ENCODE measurements at places on chromosomes 3 and 15.

DNA sequence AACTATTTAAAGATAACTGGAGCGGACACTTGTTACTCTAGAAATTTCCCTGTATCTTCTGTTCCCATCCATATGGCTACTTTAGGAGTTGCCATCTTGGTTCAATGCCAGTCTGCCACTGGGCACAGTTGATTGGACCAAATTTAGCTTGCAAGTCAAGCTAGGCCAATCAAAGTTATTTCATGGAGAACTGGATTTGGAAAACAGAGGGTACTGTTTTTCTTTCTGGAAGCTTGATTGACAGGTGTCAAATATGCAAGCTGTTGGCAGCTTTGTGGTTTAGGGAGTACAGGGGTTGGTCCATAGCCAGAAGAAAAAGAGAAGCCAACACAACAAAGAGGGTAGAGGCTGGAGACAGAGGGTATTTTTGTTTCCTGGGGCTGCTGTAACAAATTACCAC lies 33.4 kb upstream of the KLHL25 start:
- DNase-seq, result no peak

GRCh38 chr3:14455571-14456317 lies 53.3 kb downstream of the SLC6A6 start:
- DNase-seq, result no peak

DNA sequence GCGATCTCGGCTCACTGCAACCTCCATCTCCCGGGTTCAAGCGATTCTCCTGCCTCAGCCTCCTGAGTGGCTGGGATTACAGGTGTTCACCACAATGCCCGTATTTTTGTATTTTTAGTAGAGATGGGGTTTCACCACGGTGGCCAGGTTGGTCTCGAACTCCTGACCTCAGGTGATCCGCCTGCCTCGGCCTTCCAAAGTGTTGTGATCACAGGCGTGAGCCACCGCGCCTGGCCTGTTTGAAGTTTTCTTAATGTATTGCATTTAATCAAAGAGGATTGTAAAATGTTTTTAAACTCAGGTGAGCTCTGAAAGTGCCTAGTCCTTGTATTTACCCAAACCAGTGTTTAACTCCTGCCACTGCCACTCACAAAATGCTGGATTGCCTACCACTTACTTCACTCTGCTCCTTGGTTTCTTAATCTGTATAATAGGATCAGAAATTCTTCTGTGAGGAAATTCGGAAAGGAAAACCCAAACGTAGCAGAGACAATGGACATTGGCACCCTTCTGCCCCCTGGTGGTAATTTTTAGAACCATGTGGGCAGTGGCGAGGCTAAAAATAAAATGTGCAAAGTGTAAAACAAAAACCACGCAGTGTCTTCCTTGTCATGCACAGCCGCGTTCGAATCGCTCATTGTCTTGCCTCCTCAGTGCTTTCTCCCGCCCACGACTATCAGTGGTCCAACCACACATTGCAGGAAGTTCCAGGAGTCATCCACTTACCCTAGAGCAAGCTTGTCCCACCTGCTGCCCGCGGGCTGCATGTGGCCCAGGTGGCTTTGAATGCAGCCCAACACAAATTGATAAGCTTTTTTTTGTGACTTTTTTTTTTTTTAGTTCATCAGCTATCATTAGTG lies 27.3 kb downstream of the CEP19 start:
- DNase-seq, result peak; percentile 71

GRCh38 chr3:196617256-196617655 lies 22.2 kb upstream of the NRROS start:
- no peak for DNase-seq

- DNase-seq, result no peak
Measured at GRCh38 chr3:57963811-57964346, 44.3 kb upstream of the FLNB start.

GRCh38 chr15:34064438-34064837 lies 25.4 kb upstream of the AVEN start:
- DNase-seq, result no peak

DNA sequence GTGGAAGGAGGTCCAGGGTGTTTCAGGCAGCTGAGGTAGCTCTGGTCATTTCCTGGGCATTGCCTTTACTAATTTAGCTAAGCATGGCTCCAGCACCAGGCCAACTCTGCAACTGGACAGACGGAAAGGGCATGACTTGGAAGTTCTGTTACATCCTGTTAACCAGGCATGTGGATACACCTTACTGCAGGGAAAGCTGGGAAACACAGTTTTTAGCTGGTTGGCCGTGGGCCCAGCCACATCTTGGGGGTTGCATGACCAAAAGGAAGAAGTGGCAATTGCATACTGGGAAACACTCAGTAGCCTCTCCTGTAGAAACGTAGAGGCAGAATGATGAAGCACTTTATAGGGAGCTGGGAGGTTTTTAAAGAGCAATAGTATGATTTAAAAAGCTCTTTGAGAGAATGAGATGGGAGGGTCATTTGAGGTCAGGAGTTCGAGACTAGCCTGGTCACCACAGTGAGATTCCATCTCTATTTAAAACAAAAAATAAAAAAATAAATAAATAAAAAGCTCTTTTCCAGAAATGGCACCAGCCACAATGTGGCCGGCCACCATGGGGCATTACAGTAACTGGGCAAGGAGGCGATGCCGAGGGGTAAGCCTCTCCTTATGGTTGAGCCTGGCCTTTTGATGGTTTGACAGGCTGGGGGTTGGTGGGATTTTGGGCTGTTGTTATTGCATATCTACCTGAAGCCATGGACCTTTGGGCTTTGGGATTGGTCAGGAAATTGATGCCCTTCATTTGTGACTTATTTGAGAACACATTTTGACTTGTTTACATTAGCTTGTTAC lies 28.6 kb downstream of the TRAK1 start:
- no peak for DNase-seq

GRCh38 chr3:105518806-105519418 lies 152.2 kb downstream of the ALCAM start:
- DNase-seq, result no peak

DNA sequence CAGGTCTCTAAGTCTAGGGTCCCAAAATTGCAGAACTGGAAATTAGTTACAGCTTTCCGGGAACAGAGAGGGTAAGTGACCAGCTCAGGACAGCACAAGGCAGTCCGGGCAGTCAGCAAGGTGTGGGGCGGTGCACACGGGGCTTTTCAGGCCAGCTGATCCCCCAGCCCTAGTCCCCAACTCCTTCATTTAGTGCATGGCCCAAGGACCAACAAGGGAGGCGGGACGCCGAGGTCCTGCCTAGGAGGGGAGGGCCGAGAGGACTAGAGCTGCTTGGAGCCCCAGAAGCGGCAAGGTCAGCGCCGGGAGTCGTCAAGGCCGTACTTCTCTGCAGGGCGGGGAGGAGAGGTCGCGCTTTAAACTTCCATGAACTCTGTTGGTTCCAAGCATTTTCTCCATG lies 2.0 kb upstream of the PDE8A start:
- DNase-seq, result peak; percentile 36

DNA sequence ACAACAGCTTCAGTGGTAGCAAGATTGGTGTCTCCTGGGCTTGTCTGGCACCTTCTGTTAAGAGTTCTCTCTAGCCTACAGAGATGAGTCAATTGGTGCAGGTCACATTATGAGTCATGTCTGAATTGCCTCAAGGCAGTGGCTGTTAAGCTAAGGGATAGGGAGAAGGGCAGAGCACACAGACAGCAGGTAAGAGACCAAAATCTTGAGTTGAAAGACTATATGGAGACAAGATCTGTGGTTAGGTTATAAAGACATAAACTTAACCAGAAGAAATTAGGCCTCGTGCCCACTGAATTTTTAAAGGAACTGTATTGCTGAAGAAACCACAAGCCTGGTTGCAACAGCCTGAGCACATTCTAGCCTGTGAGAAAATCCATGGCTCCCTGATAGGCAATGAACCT lies 19.2 kb upstream of the KPNA1 start:
- DNase-seq, result no peak

- DNase-seq, result no peak
Measured at GRCh38 chr3:11538581-11538980, 105.1 kb downstream of the VGLL4 start.

GRCh38 chr15:27237319-27237939 lies 266.4 kb downstream of the GABRG3 start:
- no peak for DNase-seq

DNA sequence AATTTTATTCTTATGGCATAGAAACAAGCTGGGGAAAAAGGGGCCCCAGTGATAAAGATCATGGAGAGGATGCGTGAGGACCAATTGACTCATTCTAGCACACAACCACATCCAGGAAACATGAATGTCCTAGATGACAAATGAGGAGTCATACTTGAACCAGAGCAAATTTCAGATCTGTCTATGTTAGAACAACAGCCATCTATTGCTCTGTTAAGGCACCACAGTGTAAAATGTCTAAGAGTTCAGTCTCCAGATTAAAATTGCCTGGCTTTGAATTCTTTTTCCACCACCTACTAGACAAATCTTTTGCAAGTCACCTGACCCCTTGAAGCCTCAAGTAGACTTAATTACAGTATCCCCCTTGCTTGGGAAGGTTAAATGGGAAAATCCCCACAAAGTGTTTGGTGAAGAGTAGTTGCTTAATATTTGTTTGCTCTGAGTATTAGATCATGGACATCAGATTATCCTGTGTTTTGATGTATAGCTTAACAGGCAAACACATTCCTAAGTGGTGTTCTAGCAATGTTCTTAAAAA lies 258.7 kb upstream of the TGFBR2 start:
- DNase-seq, result no peak

DNA sequence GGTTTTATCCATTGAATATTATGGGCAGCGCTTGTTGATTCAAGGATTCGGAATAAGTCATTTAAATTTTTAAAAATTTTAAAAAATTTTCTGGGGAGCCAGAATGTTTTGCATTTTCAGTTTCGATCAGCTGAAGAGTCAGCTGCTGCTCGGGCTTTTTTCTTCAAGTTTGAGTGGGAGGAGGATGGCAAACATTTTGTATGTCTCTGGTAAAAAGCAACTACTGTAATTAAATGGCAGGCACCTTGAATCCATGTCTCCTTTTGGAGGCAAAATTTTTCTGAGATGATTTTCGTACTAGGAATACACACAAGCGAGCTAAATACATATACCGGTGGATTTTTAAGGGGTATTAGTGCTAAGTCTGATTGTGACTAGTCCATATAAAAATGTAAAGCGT lies 612 bp downstream of the C3orf38 start:
- DNase-seq, result no peak

DNA sequence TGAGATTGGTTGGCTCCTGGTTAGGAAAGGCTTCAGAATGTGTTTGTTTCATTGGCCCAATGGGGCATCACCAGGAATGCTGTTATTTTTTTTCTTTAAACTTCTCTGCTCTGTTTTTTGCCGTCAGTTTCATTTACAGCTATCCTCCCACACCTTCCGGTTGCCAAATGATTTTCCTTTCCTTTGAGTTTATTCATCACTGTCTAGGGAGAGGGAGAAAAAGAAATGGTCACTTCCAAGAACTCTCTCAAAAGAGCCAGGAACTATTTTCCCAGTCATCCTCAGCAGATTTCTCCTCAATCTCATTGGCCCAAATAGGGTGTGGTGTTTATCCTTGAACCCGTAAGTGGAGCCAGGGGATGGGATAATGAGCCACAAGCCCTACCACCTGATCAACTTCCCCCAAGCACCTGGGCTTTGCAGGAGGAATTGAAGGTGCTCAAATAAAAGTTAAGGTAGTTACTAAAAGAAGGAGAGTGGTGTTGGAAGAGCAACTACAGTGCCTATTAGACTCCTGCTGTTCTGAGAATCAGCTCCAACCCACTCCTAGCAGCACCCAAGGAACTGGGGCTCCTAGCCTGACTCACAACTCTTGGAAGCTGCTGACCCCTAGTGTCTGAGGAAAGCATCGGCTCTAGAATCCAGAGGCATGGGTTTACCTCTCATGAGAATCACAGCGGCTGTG lies 183.8 kb upstream of the IL12A start:
- DNase-seq, result peak; percentile 73

GRCh38 chr3:117660941-117661817 lies 951.6 kb downstream of the TUSC7 start:
- DNase-seq, result no peak

- DNase-seq, result no peak
Measured at GRCh38 chr3:186082150-186082549, 26.7 kb downstream of the ETV5 start.

GRCh38 chr3:129777806-129778205 lies 115.7 kb downstream of the TMCC1 start:
- no peak for DNase-seq

DNA sequence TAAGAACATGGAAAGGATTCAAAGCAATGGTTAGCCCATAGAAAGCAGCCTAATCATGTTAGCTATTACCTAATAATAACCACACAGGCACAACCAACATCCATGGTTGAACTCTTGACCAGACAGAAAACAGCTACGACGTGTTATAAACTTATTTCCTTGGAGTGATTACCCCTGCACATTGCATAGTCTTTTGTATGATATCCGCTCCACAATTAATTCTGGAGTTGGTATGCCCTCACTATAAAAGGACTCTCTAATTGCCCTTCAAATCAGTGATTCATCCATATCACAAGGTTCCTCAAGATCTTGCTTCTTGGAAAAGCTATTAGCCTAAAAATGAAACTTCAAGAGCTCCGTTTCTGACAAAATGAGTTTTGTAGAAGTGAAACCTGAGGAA lies 117.9 kb downstream of the SYNPR start:
- no peak for DNase-seq

DNA sequence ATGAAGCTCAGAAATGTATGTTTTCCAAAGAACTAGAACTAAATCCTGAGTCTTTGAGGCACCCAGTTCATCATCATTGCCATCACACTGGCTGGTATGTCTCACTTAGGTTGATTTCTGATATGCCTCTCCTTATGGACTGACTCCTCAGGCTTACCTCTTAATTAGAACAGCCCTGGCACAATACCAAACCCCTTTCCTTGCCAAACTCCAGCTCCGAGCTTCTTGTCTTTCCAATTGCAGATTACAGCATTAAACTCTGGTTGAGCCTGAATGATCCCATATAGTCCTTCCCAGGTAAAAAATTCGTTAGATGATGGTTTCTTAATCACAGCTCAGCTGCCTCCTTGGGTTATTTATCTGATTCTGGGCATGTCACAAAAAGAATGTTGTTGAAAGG lies 66.3 kb downstream of the RTP4 start:
- no peak for DNase-seq

DNA sequence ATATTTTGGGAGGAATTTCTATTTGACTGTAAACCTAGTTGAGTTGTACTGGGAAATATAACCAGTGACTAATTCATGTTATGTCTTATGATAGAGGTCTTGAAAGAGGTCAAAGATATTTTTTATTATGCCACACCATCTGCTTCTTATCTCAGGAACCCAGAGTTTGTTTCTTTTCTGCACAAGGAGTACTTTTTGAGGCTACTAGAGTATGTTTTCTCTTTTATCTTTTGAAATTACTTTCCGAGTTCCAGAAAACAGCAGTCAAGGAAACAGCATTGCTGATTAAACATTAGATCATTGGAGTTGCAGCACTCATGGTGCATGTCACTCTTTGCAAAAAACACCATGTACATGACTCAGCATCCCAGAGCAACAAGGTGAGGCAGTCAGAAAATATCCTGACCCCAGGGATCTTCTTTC lies 645.8 kb upstream of the NR2F2 start:
- DNase-seq, result no peak

DNA sequence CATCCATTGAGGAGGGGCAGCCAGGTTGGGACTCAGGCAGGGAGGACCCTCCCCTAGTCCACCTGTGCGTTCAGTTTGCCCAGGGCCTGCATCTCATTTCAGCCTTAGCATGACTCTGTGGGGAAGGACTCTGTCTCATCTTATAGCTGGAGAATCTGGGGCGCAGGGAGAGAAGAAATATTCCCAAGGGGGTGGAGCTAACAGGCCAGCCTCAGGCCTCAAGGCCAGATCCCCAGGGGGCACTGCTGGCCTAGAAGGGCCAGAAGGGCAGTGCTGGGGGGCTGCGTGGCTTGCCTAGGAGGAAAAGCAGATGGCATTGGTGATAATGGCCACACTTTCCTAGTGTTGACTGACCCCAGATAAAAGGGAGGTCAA lies 10.9 kb downstream of the AMOTL2 start:
- no peak for DNase-seq
